ENCODE measurements at places on chromosomes 7 and 10. TPM values are rescaled to one million over a fixed set of nuclear protein-coding genes. Genes with fewer than 3 reads are reported as not detected.

DNA sequence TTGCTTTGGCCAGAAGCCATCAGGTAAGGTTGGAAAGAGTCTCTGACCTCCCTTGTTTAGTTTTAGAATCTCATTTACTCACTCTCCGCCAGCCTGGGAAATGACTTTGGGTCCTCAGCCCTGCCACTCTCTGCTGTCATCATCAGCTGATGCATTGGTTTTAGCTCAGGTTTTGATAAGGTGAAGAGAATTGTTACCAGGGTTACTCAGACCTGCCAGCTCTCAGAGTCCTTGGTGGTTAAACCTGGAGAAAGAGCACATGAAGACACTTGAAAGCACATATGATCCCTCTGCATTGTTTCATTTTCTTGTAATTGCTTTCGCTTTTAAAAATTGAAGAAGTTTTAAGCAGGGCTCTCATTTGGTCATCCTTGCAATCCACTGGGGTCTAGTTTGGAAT is 4.0 kb upstream of the CROT start:
- DNase-seq = no peak

DNA sequence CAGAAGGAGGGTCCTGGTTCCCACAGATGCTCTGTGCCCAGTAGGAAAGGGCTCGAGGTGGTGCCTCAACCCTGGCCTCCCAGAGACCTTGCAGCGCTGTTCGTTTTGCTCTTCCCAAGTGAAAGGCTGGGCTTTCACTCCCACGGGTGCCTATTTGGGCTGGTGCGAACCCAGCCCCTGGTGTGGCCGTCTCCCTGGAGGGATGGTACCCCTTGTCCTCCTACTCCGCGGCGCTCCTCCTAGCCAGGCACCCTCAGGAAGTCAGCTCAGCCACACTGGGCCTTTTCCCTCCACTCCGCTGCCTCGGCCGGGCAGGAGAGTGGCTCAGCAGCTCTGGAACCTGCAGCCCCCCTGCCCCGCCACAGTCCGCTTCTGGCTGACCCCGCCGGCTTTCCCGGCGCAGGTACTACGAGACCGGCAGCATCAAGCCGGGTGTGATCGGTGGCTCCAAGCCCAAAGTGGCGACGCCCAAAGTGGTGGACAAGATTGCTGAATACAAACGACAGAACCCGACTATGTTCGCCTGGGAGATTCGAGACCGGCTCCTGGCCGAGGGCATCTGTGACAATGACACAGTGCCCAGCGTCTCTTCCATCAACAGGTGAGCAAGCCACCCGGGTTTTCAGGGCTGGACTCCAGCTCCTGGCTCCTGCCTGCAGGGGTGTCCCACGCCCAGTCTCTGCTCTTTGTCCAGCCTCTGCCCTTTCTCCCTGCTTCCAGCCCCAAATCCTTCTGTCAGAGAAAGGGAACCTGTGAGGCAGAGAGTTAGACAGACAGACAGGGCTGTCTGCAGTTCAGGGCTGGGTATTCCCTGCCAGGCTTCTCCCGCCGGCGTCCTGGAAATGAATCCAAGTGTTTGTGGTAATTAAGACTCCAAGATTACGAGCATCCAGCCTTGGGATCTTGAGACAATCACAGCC is 5.2 kb downstream of the PAX2 start:
- DNase-seq = no peak

DNA sequence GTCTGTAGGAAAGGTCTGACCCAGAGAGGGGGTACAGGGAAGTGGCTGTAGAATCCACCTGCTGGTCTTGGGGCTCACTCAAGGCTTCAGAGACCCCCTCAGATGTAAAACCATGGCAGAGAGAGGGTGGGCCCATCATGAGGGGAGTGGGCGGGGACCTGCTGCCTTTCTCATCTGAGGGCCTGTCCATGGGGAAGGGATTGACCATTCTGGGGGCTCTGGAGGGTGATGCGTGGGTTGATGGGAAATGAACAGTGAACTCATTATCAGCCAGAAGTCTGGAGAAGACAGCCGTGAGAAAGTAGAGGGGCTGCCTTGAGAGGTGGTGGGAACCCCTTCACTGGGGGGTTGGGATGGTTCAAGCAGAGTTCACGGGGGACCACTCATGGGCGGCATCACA is 66.8 kb downstream of the MINDY4 start:
- DNase-seq = no peak

OR13A1 gene
- total RNA-seq = not detected

GRCh38 chr10:132117146-132117545 is 51.4 kb downstream of the JAKMIP3 start:
- DNase-seq = no peak

- DNase-seq = no peak
Measured at GRCh38 chr10:42936580-42936979, 140.3 kb upstream of the RET start.

GLRX3 gene
- total RNA-seq = 496 TPM

FAM221A gene
- 2.2 TPM for total RNA-seq

GRCh38 chr7:90611115-90611514 is 15.0 kb downstream of the CDK14 start:
- no peak for DNase-seq

COL26A1 gene
- total RNA-seq = 104 TPM

CUBN gene
- total RNA-seq = 0.06 TPM
